HepG2 (cell line): ENCODE measurements at places on chromosomes 3 and 15.

DNA sequence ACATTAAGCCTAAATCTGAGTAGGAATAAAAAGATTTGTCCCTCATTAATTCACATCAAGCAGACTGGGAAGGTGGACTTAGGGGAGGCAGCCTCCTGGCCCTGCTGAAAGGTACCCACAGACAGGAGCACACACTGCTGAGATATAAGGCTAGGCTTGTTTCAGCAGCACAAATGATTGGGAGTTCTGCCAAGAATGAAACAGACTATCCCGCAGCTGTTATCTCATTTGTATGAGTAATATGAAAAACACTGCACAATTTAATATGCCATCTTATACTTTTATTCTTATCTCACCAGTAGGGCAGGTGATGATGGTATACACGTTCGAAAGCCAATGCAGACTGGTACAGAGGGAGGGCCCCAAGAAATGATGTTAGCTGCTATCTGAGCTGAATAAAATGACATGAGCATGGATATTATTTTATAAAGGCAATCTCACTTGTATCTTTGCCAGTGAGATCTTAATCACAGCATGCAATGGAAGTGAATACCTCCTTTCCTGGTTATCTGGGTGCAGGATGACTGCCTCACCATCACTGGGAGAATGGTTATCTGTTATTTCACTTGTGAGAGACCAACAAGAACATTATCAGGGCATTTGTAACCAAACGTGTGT, 258.7 kb upstream of the PPP2R3A start:
- DNase-seq, result no peak

GRCh38 chr3:34675383-34676120, 877.1 kb downstream of the PDCD6IP start:
- no peak for DNase-seq

- DNase-seq, result no peak
Observed at GRCh38 chr3:110332629-110333028, 739.0 kb upstream of the NECTIN3 start.

GRCh38 chr3:186169379-186169778, 60.5 kb upstream of the ETV5 start:
- DNase-seq, result no peak

DNA sequence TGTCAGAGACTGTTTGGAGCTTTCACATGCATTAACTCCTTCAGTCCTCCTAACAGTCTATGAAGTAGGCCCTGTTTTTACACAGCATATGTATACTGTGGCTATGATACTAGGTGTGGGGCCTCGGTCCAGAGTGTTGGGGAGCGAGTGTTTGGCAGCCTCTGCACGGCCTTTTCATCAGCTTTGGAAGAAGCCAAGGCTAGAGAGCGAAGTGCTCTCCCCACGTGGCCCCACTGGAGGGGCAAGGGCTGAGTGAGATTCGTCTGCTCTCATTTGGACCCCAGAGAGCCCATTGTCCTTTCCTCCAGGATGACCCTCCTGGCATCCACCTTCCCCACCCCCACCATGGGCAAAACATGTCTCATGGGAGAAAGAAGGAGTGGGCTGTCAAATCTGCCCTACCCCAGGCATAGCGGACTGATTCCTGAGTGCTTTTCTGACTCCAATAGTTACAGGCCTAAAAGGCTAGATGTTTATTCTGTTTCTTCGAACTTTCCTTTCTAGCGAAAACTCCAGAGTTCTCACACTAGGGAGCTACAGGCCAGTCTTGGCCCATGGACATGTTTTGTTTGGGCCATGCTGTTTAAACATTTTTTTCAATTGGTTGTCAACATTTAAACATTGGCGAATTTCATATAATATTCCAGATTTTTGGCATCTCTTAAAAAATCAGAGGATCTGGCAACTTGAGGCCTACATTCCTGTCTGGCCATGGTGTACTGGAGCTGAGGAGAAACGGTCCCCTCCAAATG, 76.0 kb downstream of the EEFSEC start:
- DNase-seq, result no peak

- no peak for DNase-seq
Observed at GRCh38 chr3:87975716-87976115, 83.1 kb downstream of the CGGBP1 start.

DNA sequence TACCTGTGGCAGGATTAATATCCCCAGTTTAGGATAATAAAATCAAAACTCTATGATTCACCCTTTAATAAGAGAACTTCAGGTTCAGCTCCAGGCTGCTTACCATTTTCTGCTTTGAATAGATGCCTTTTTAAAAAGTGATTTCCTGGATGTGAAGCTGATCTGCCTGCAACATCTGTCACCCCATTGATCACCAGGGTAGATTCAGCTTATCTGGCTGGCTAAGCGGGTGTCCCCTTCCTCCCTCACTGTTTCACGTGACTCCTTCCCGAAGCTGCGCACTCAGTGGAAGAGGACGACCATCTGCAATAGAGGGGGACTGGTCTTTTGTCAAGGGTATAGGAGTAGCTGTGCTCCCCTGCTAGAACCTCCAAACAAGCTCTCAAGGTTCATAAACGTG, 128.1 kb downstream of the IL1RAP start:
- DNase-seq, result no peak

DNA sequence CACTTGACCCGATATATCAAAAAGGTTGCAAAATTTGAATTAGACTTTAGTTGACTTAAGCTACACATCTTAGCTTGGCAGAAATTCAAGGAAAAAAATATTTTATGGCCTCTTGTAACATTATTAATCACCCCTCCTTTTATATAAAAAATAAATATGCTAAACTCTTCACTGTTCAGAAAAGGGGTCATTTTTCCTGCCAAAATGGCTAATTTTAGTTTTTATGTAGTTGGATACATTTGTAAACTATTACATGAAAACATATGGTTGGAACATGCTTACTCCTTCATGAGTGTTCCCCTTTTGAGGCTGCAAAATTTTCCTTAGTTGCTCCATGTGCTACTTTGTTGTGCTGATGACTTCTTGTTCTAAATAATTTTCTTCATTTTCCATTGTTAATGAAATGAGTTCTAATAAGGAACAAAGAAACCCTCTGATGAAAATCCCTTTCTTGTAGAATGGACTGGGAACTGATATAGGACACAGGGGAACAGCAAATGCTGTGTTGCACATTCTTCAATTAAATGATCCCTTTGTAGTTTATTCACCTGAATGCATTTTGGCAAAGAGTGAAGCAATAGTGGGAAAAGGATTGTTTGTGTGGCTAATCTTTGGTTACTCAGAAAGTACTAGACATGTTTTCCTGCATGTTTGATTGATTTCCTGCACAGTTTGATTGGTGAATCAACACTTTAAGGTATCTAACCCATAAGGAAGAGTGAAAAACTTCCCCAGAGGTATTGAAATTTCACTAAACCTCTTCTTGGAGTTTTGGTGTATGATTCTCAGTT, 349.3 kb downstream of the TIGIT start:
- no peak for DNase-seq

GRCh38 chr3:54511766-54512365, 389.5 kb downstream of the CACNA2D3 start:
- no peak for DNase-seq

GRCh38 chr15:25226360-25226759, 212.5 kb downstream of the UBE3A start:
- DNase-seq, result no peak

DNA sequence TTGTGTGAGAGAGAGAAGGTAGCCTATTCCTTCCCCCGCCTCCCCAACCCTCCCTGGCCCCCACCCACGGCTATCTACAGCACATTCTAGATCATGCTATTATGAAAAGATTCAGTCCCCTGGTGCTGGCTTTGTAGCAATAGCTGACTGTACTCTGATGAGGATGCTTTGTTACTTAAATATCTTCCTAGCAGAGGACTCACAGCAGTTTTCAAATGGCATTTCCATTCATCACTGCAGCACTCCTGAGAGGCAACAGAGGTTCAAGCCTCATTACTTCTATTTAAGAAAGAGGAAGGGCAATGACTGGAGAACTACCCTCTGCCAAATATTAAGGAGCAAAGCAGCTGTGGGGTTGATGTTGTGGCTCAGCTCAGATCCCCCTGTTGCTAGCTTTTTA, 61.0 kb downstream of the LRRN1 start:
- DNase-seq, result no peak

- no peak for DNase-seq
Observed at GRCh38 chr3:61323094-61323493, 71.8 kb upstream of the FHIT start.
